RPMI7951 (cell line): ENCODE measurements at places on chromosomes 3 and 15.

DNA sequence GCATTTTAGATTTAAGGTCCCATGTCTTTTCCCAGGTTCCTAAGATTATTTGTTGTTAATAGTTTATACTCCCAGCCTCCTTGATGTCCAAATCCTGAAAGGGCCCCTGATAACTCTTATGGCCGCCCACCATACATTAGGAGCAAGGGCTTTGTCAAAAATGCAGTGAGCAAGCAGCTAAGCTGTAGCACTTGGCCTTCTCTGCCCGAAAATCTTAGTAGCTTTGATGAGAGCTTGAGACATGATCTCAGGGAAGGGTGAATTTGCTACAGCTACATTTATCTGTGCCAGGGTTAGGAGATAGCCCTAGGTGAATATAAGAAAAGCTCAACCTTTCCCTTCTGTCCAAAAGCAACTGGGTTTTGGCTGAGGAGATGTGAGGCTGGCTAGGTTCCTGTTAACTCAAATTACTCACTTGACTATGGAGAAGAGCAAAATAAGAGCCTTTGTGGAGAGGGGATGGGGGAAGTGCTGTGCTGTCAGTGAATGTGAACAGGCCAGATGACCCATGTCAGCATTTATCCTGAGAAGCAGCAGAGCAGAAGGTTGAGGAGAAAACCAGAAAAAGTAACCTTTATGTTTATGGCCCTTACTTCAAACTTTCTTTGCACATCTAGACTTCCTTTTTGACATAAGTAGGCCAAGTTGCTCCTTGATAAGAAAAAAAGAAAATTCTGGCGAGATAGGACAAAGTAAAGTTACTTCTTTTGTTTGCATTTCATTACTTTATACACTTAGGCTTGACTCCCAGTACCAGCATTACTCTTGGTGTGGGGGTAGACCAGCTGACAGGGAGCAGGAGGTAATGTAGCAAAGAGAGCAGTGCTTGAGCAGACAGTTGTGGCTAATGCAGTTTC, 21.1 kb downstream of the MAPK6 start:
- peak; percentile 33 for DNase-seq

DNA sequence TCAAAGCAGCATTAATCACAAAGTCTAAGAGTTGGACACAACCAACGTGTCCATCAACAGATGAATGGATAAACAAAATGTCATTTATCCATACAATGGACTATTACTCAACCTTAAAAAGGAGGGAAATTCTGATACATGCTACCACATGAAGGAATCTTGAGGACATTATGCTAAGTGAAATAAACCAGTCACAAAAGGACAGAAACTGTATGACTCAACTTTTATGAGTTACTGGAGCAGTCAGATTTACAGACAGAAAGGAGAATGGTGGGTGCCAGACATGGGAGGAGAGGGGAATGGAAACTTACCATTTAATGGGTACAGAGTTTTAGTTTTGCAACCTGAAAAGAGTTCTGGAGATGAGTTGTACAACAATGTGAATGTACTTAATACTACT, 43.0 kb upstream of the SEC13 start:
- peak; percentile 56 for DNase-seq

- no peak for DNase-seq
Observed at GRCh38 chr3:159923956-159924355, 64.7 kb upstream of the IL12A start.

DNA sequence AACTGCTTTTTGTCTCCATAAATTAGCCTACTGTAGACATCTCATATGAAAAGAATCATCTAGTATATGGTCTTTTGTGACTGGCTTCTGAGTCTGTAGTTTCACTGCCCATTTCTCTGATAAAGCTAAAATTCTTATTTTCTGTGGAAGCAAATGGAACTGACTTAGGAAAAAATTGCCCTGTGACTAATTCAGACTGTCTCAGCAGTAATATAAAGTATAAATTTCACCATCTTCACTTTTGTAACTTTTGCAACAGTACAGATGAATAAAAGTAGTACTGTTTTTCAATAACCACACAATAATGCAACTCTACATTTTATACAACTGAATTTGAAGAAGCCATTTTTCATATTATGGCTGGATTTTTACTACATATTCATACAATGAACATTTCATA, 104.1 kb downstream of the TBC1D5 start:
- no peak for DNase-seq

DNA sequence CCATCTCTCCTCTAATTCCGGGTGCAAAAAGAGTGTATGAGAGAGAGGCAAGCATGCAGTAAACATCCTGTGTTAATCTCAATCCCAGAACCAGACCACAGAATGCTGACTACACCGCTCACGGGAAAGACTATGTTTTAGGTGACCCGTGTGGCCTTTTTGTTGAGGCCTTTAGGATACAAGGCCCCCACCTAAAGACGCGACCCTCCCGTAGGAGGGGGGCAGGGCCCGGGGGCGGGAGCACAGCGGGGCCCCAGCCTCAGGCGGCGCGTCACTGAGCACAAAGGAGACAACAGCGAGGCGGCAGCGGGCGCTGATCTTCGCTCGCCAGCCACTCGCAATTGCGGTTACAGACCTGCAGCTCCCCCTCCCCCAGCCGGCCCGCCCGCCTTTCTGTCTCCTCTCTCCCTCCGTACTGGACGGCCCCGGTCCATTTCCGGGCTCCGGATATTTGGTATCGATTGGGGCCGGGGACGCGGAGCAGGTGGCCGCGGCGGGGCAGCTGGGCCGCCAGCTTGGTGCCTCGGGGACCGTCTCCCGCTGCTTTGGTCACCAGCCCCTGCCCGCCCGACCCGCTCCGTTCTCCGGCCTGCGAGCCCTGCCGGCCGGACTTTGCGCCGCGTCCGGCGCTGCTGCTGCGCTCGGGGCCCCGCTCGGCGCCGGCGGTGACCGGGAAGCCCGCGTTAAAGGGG, at the start of gene CCDC50:
Gene CCDC50 (plus strand): TSS at position 433 of the 692 bp plus-strand sequence. CDS start 281 bp downstream, outside the sequence.
- peak; percentile 81 for DNase-seq

- DNase-seq = peak; percentile 82
Observed at GRCh38 chr15:100889385-100890050, 9.9 kb downstream of the ALDH1A3 start.

DNA sequence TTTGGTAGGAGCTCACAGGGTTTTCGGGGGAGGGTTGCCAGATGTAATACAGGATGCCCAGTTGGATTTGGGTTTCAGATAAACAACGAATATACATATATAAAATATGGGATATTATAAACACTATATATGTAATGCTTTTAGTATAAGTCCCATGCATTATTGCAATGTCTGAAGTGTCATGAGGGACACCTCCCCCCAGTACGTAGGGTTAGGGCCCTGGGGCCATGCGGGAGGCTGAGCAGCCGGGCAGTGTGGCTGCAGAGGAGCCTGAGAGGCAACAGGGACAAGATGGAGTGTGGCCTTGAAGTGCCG, 148.9 kb downstream of the SMAD6 start:
- DNase-seq = no peak

DNA sequence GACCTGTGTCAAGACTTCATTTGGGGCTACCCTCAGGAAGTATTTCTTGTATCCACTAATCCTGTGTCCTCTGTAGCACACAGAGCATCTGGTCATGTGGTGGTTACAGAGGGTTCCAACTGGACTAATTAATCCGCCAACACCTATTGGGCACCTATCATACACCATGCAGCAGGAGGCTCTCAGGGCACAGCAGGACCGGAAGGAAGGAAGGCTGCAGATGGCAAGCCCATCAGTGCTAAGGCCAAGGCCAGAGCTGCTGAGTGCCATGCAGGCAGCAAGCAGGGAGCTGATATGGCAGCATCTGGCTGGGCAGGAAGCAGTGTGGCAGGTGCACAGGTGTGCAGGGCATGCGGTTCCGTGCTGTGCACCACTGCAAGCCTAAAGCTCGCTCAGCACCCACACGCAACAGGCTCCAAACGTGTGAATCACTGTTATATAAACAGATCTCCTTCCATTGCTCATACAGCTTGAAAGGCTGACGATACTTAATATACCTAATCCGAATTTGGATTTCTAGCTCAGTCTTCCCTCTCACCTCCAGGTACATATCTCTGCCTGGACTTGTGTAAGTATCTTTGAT, 64.4 kb upstream of the SNRPA1 start:
- DNase-seq = no peak

DNA sequence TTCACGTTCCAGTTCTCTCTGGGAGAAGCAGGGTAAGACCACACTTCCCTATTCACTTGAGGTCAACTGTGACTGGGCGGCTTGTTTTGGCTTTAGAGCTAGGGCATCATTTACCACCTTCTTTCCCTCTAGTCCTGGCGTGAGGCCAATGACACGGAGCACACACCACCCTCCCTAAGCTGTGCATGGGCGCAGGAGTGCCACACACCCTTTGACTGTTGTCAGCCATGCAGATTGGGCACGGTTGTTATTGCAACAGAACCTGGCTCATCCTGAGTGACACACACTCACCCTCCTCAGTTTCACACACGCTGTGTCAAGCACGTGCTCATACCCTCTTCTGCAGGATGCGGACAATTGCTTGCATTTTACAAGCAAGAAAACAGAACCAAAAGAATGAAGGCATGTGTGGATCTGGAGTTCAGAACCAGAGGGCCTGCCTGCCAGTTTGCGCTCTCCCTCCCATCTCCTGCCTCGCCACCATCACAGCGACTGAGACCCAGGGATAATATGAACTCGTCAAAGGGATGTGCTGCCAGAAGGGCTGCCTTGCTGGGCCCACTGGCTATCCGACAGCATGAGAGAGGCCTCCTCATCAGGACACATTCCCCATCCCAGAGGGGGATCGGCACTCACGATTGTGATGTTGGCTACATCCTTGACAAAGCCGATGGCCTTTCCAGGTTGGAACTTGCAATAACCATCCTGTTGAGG, 17.6 kb downstream of the CTSH start:
- DNase-seq = no peak

DNA sequence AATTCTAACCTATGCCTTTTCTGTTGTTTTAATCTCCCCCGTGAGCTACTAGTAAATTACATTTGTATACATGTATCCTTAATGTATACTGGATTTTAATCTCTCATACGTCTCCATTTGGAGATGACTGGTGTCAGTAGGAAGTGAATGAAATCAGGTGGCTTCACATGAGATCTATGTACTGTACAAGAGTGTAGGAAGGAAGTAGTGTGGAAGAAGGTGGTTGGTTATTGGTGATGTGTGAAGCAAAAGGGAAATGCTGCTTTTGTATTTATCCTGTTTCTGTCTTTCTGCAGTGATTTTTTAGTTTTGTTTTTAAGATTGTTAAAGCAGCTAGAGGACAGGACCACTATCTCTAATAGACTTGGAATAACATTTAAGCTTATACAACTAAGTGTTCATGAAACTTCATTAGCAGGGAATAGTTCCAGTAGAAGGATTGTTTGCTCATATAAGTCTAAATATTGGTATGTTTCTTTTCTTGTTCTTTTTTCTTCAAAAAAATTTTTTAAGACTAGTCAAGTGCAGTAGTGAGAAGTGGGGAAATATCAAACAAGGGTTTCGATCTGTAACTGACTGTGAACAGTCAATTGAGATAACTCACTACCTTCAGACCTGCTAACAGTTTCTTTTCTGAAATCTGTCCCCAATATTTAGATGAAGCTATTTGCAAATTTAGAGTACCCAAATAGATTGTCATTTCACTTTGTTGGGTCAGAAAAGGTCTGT, 15.3 kb downstream of the SNX1 start:
- no peak for DNase-seq

GRCh38 chr3:114093596-114093995, 37.1 kb downstream of the QTRT2 start:
- DNase-seq = peak; percentile 64

GRCh38 chr15:34318277-34319079, 19.1 kb downstream of the SLC12A6 start:
- DNase-seq = peak; percentile 77

- DNase-seq = no peak
Observed at GRCh38 chr3:143865302-143865701, 17.0 kb upstream of the SLC9A9 start.

DNA sequence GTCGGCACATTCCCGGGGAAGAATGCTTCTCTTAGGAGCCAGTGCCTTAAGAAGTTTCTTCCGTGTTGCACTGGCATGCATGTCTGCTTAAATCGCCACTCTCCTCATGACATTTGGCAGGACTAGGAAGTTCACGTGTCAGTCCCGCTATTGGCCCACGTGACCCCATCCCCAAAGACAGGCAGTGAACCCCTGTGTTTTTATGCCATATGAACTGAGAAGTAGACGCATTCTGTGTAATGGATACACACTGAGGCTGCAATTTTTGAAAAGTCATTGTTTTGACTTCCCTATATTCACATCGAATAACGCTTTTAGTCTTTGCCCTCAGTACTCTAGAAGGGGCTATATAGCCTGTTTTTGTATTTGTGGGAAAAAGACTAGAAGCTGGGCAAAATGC, 125.6 kb upstream of the TBL1XR1 start:
- DNase-seq = no peak

- no peak for DNase-seq
Observed at GRCh38 chr3:141737093-141737492, 1.0 kb upstream of the RNF7 start.

DNA sequence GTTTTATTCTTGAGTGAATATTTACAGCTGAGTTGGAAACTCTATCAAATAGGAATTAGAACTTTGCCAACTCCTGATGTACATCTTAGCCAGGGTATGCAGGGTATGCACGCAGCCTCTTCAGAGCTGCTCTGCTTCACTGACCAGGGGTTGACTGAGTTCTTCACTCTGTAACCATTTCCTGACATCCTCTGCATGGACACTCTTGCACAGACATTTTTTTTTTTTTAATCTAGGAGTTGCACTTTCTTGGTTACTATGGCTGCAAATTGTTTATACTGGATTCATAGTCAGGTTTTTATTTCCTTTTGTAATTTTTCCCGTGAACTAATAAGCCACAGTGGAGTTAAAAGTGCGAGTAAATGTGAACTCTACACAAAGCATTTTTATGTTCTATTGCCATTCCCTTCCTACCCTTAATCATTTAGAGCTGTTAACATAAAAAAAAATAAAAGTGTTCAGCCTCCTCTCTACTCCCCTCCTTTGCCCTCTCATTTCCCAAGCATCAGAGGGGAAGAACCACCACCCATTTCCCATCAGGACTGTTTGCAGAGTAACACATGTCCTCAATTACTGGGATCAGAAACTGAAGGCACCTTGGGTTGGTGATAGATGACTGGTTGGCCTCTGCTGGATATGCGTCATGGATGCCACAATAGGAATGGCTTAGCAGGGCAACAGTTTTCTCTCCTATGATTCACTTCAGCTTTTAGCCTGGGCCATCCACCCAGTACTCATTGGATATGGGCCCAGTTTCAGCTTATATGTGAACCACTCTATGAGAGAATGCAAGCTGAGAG, 54.0 kb downstream of the DUT start:
- DNase-seq = peak; percentile 98

DNA sequence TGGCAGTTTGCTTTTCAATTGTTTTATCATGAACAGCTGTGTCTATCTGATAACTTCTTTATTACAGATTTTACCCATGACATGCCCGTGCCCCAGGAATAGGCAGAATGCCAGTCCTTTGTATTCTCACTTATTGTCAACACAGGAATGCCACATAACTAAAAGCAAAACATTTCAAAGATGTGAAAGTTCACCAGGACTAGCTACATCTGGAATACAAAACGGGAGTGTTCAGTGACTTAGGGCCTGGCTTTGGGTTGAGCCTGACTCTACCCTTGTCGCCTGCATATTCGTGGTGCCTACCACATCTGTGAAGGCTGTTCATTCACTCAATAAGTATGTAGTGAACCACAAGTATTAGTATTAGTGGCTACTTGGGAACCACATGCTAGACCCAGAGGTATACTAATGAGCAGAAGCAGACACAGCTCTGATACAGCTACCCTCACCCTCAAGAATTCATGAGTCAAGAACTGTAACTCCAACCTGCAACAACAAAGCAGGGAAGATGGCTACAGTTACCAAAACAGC, 2.9 kb downstream of the TNFSF10 start:
- DNase-seq = peak; percentile 97
